ENCODE measurements at places on chromosomes 5 and 9.

DNA sequence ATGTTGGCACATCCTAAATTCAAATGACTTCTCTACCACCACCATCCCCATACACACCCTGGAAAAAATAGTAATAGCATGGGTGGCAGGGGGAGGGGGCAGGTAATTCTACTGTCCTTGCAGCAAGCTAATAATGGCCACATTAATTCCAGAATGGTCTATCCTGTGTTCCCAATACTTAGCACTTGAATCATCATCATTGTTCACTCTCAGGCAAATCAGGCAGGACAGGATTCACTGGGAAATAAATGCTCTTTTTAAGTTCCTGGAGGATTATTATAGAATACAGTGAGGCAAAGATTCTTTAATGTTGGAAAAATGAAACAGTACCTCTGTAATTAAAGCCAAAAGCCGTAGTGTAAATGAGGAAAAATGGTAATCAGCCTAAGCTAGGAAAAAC is 254.5 kb downstream of the ARRDC3 start:
- no peak for DNase-seq

GRCh38 chr5:57720656-57721055 is 238.0 kb upstream of the ACTBL2 start:
- no peak for DNase-seq

DNA sequence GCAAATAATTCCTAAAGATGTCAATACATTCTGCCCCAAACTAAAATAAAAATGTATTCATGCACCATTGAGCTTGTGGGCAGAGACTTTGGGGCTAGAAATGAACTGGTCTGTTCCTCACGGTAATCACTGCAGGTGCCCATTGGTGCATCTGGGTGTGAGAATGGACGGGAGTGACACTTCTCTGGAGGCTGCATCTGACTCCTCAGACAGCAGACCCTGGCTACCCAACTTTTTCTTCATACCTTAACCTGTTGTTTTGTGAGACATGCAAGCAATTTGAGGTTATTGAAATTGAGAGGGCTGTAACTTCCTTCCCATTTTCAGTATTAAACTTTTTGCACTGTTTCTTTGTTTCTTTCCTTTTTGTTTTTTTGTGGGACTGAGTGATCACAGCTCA is 333.4 kb downstream of the ICE1 start:
- no peak for DNase-seq

- DNase-seq = no peak
Measured at GRCh38 chr5:96821260-96821916, 13.6 kb upstream of the ERAP1 start.

- DNase-seq = no peak
Measured at GRCh38 chr5:568061-568781, 43.9 kb upstream of the CEP72 start.

DNA sequence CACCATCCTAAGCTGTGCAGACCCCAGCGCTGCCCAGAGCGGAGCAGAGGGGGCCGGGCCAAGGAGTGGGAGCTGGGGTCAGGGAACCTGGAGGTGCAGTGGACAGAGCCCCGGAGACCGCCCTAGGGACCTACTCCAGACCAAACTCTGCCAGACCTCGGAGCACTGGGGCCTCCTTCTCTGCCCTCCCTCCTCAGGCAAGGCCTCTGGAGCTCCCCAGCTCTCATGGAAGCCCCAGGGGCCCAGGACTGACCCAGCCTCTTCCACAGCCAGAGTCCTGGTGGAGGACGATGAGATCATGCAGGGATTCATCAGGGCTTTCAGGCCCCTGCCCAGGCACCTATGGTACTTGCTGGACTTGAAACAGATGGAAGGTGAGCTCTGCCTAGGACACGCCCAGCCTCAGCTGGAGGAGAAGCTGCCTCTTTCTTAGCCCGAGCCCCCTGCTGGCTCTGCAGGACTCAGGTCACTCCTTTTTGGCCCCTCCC is 3.6 kb downstream of the PAEP start:
- DNase-seq = no peak
